Stimulated activated CD8-positive, alpha-beta memory T cell treated with anti-CD3 and anti-CD28 coated beads, Interleukin-7, amount 100 ng/mL, for 1 hour (primary cell): ENCODE measurements at places on chromosomes 2 and 18.
A peak's percentile ranks its signal among the peaks of the same experiment; 100 is the strongest.

GRCh38 chr2:230416061-230416721 is at the start of gene SP100:
Gene SP100 (plus strand): TSS chr2:230416201. CDS start chr2:230416297, 96 bp downstream.
- peak; percentile 58 for DNase-seq

DNA sequence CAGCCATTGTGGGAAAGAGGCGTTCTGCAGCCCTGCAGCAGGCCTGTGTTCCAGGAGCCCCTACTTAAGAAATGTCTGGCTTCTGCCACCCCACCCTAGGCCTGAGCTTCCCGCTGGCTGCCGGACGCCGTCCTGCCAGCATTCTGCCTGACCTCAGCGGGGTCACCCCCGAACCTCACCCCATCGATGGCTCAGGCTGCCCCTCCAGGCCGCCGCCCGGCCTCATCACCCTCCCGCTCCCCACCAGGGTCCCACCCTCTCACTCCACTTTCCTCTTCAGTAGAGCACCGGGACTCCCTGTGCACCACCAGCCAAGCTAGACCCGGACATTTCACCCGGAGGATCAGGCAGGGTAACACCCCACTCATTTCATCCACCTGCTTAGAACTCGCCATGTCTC is 73.6 kb upstream of the SALL3 start:
- DNase-seq: no peak

DNA sequence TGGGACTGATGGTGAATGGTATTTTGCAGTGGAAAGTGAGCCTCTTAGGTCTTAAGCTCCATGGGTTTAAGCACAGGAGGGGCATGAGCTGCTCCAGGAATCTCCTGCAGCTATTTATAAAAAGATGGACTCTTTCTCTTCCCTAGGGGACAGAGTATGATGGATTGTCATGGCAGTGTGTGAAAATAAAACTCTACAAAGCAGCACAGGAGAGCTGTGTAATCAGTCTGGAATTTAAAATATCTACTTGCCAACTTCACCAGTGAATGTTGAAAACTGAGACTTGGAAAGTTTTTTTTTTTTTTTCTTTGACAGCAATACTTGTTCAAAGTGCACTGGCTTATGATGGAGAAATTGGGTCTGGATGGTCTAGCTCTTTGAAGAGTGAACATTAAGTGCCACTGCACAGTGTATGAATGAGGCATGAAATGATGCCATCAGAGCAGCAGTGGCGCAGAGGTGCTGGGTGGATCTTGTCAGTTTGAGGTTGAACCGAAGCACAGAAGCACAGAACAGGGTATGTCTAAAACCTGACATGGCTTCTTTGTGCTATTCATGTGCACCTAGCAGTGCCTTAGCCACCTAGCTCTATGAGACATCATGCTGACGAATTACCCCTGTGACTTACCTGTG is 245.4 kb downstream of the PTPRM start:
- no peak for DNase-seq

GRCh38 chr2:66322506-66323260 is 112.2 kb upstream of the MEIS1 start:
- DNase-seq: no peak

DNA sequence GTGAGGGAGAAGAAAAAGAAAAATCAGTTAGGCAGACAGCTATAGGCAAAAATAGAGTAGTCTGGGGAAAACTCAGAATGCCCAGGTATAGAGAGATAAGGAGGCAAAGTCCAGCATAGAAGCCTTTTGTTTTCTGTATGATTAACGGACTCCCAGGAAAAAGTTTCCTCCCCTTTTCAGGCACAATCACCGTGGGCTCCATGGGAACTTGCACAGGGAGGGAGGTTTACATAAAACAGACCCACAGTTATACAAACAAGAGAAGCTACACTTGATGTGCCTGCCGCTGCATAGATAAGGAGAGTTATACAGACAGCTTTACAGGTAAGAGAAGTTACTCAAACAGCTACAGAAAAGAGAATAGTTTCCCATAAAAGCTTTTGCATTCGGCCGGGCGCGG is 39.2 kb upstream of the SULT1C3 start:
- no peak for DNase-seq

DNA sequence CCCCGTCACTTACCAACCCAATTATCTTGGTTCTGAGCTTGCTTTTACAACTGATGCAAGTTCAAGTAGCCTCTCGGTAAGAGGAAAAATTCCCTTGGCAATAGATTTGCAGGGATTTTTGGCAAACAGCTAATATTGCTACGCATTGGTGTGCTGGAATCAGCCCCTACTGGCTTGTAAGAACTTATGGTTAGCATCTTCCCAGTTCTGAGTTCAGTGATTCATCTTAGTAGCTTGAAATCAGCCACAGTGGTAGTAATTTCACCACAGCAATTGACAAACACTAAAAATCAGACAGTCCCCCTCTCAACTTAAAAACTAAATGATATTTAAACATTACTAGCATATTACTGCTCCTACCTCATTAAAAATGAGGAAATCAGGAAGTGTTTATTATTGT is 5.9 kb upstream of the RAX start:
- no peak for DNase-seq

DNA sequence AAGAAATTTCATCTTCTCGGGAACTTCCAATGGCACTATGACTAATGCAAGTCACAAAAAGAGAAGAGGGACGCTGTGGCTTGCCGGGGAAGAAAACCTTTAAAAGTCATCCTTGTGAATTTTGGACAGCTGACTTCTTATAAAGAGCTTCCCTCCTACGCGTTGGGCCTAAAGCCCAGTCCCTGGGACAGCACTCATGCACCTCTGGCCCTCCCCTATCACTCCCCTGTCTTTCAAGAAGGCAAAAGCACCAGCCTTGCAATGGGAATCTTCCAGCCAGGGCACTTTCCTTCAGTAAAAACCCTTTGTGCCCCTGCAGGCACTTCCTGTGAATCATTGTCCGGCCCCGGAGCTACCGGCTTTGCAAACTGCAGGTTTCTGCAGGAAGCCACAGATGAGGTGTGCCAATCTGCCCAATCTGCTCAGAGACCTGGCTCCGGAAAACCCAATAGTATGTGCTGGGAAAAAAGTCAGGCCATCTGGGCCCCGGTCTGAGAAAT is 7.1 kb downstream of the MREG start:
- DNase-seq: no peak

DNA sequence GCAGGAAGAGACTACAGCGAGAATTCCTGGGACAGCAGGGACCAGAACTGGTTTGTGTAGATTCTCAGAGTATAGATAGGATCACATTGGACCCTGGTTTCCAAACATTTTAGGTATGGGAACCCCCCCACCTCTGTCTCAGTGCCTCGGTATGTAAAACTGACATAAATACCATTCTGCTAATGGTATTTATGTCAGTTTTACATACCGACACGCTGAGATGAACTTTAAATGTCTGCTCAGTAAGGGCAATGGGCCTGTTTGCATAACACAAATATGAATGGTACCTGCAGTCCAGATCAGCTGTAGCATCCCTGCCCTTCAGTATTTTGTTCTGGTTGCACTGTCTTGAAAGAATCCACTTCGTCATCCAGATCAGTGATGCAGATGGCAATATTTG is 73.2 kb downstream of the WDSUB1 start:
- DNase-seq: no peak

DNA sequence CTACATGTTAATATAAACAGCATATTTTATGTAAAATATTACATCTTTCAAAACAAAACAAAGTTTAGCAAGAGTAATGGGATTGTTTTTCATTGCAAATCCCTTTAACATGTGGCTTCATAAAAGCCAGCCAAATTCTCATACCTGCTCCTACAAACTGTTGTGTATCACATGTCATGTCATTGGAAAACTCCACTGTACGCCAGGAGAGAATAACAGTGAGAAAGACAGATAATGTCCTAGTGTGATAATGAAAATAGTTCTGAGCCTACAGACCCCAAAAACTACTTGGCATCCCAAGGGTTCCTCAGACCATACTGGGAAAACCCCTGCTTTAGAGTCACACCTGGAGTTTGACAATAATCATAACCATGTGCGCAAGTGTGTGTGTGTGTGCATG is 182.7 kb upstream of the HNRNPA3 start:
- no peak for DNase-seq

- no peak for DNase-seq
Measured at GRCh38 chr2:11764920-11765319, 18.5 kb downstream of the LPIN1 start.

DNA sequence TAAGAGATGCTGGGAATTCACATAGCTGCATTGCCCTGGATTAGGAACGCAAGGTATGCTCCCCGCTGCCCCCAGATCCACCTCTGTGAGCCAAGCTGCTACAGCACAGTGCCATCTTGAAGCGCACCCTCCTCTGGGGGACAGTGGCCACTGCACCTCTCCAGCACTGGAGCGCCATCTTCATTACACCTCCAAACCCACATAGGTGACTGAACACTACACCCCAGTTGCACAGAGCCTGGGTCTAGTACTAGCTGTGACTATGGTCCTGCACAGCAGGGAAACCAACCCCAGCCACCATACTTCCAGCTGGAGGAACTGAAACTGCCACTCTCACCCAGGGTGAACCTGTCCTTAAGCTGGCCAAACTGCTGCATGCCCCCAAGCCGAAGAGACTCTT is 84.6 kb downstream of the TMEM237 start:
- no peak for DNase-seq

GRCh38 chr2:129255610-129256313 is 723.7 kb upstream of the RAB6C start:
- no peak for DNase-seq

DNA sequence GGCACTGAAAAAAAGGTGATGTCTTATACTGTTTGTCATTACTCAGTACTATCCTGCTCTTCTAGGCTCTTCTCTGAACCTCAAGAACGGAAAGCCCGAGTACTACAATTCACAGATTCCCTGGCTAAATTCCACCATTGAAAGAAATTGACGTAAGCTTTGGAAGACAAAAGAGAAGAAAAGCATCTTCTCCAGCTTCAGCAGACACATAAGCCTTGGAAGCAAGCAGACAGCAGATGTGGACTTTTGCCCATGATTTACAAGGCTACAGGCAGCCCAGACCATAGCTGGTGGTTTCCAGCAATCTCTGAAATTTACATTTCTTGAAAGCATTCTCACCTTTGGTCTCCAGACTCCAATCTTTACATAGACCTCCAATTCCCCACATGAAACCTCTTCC is 289.0 kb downstream of the C1D start:
- no peak for DNase-seq

- no peak for DNase-seq
Measured at GRCh38 chr18:7202169-7202568, 28.7 kb upstream of the LRRC30 start.

GRCh38 chr2:218317303-218317630 is 25.0 kb upstream of the TMBIM1 start:
- no peak for DNase-seq

GRCh38 chr2:219448776-219449341 is 14.2 kb downstream of the SPEG start:
- no peak for DNase-seq

DNA sequence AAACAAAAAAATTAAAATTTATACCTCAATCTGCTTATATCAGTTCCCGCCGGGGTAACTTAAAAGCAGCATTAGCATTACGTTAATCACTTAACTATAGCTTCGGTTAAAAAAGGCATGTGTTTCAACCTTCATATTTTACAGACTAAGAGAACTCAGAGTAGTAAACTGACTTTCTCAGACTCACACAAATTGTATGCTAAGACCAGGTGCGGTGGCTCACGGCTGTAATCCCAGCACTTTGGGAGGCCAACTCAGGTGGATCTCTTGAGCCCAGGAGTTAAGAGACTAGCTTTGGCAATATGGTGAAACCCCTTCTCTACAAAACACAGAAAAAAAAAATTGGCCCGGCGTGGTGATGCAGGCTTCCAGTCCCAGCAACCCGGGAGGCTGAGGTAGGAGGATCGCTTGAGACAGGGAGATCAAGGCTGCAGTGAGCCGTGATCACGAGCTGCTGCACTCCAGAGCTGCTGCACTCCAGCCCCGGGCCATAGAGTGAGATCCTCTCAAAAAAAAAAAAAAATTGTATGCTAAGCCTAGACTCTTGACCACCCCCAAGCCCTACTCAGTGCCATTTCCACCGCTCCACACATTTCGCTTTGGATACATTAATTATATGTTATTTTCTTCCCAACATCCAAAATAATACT is 2.4 kb downstream of the HNRNPLL start:
- no peak for DNase-seq

- DNase-seq: no peak
Measured at GRCh38 chr18:74399091-74399887, 57.8 kb downstream of the DIPK1C start.

- DNase-seq: no peak
Measured at GRCh38 chr2:232874677-232875223, 4.7 kb downstream of the SNORC start.

GRCh38 chr18:46293742-46294181 is 189.6 kb downstream of the HAUS1 start:
- no peak for DNase-seq

GRCh38 chr2:173124441-173124840 is 48.8 kb downstream of the MAP3K20 start:
- no peak for DNase-seq

- no peak for DNase-seq
Measured at GRCh38 chr18:28125051-28125450, 51.9 kb downstream of the CDH2 start.

DNA sequence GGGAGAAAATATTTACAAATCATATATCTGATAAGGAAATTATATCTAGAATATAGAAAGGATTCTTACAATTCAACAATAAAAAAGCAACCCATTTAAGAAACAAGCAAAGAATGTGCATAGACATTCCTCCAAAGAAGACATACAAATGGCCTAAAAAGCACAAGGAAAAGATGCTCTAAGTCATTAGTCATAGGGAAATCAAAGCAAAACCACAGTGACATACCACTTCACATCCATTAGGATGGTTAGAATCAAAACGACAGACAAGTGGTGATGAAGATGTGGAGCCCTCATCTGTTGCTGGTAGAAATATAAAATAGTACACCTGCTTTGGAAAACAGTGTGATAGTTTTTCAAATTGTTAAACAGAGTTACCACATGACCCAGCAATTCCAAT is 48.2 kb downstream of the MAPRE2 start:
- no peak for DNase-seq

DNA sequence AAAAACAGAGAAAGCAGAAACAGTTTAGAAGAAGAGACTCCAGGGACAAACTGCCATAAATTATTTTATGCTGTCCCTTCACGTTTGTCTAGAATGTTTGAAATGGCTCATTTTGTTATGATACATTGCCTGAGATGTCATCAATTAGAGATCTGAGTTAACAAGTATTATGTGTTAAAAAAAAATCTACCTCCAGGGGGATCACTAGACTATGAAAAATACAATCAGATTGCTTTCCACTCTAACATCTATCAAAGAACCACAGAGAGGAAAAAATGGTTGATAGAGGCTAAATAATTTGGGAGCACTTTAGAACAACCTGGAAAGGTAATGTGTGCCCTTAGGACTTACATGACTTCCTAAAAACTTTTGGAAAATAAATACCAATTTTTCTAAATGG is 103.8 kb upstream of the CCDC150 start:
- no peak for DNase-seq
